HuH-7 (cell line): ENCODE measurements at places on chromosomes 2 and 18.

- DNase-seq: no peak
These were observed 349.0 kb downstream of the TXNL1 start for GRCh38 chr18:56289381-56289780.

DNA sequence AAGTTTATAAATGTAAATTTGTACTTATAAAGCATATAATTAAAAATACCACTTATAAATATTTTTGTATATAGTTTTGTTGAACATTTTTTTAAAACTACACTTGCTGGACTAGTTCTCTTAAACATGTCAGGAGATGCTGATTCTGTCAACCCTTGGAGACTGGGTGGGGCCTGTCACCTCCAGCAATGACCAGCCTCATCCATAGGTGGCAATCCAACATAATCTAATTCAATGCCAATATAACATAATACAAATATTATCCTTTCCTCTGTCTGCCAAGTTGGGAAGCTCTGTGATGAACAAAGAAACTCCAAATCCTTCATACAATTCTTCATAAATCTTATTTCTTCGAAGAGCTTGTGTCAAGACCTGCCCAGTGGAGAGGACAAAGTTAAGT lies 140.4 kb downstream of the RBMS1 start:
- DNase-seq: no peak

DNA sequence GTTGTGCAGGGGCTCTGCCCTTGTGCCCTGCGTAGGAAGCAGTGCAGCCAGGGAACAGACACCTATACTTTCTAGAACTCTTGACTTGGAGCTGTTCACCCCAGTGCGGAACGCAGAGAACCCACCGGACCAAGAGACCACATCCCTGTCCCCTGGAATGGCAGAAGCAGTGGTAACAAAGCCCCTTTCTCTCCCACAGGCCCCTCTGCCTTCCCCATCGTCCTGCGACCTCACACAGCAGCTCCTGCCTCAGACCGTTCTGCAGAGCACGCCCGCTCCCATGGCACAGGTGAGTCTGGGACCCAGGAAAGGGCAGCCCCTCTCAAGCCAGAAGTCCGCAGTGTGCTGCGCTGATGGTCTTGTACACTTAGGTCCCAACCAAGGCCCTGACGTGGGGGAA lies 24.6 kb upstream of the RPL31 start:
- no peak for DNase-seq

- DNase-seq: no peak
These were observed 1.3 kb upstream of the ODC1 start for GRCh38 chr2:10449486-10449831.

DNA sequence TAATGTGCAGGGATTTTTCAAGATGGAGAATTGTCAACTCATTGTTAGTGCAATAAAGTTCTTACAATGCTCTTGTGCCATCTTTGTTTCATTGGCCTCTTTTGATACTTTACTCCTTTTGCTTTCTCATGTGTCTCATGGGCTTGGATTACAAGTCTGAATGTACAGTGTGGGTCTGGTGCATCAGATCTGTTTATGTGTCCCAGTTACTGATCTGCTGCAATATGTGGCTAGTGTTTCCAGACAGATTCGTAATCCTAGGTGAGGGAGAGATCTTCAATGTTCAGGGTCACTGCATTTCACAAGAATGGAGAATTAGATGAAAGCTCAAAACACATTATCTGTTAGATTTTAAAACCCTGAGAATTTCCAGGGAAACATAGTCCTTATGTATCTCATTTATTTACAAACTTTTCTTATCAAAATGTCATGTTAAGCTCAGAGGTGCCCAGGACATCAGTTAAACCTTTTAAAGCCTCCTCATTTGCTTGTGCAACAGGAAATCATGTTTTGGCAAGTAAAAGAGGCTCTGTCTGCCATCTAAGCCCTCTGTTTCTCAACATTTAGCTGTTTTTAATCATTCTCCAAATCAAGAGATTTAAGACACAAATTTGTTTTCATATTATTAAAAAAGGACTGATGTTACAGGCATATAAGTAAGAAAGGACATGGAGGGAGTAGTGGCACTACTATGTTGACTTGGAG lies 108.1 kb downstream of the NUP35 start:
- no peak for DNase-seq

- no peak for DNase-seq
These were observed 72.6 kb downstream of the SLC66A2 start for GRCh38 chr18:79878741-79879378.

DNA sequence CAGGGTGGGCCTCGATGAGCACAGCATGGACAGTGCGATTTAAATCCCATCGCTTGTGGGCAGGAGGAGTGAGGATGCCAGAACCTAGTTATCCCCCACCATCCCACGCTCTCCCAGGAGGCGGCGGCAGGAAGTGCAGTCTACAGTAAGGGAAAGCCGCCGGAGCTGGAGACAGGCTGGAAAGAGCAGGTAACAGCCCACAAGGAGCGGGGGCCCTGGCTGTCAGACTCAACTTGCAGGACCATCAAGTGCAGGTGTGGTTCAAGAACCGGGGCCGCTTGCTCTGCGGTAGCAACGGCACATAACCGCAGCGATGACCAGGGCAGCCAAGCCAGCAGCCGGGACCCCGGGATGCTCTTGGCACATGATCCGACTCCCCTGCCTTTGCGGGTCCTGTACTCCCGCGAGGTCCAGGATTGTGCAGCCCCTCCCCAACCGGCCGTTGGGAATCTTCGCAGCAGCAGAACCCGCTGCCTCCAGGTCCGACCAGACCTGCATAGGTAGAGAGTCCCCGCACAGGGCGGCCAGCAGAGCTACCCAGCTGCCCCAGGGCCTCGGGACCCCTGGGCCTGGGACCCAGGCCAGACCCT lies 82.1 kb downstream of the BIN1 start:
- peak; percentile 77 for DNase-seq

DNA sequence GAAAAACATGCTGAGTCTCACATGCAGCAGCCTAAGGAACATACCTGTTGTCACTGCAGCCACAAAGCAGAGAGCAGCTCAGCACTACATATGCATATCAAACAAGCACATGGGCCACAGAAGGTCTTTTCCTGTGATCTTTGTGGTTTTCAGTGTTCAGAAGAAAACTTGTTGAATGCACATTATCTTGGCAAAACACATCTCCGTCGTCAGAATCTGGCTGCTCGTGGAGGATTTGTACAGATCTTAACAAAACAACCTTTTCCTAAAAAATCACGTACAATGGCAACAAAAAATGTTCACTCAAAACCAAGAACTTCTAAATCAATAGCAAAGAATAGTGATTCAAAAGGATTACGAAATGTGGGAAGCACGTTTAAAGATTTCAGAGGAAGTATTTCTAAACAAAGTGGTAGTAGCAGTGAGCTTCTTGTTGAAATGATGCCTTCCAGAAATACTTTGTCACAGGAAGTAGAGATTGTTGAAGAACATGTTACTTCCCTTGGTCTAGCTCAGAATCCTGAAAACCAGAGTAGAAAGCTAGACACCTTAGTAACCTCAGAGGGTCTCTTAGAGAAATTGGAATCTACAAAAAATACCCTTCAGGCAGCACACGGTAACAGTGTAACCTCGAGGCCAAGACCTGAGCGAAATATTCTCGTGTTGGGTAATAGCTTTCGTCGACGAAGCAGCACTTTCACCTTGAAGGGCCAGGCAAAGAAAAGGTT lies 34.1 kb downstream of the ZNF407 start:
- DNase-seq: no peak

- no peak for DNase-seq
These were observed 61.5 kb downstream of the BARD1 start for GRCh38 chr2:214747992-214748391.

DNA sequence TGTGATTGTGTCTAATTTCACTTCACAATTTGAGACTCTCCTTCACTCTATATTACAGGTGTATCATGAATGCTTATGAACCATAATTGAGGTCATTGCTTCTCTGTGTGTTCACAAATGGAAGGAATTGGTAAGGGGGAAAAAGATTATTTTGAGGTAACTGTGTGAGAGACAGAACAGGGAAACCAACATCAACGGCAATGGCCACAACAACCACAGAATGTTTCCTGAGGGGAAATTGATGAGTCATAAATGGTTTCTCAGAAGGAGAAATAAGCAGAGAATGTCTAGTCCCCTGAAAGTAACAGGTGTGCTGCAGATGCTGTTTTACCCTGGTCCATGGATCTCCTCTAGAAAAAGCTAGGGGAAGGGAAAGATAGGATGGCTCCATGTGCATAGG lies 361.2 kb upstream of the GALNT5 start:
- DNase-seq: no peak

DNA sequence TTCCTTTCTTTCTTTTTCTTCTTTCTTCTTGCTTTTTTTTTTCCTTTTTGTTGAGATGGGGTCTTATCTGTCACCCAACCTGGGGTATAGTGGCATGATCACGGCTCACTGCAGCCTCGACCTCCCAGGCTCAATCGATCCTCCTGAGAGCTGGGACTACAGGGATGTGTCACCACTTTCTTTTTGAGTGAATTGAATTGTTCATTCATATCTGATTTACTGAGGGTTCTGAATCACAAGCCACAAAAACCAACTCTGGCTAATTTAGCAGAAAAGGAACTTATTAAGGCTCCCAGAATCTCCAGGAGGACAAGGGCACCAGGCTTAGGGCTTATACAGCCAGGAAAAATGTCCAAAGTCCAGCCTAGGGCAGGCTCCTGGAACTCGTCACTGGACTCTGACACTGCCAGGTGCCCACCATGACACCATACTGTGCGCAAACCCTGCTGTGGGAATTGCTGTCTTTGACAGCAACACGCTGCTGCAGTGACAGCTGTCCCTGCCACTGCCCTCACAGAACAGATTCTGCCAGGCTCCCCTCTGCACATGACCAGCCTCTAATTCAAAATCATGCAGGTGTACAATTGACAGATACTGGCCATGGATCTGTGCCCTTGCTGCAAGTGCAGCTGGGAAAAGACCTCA lies 42.9 kb upstream of the EML6 start:
- DNase-seq: no peak

GRCh38 chr2:23128684-23129292 lies 256.2 kb upstream of the KLHL29 start:
- no peak for DNase-seq

DNA sequence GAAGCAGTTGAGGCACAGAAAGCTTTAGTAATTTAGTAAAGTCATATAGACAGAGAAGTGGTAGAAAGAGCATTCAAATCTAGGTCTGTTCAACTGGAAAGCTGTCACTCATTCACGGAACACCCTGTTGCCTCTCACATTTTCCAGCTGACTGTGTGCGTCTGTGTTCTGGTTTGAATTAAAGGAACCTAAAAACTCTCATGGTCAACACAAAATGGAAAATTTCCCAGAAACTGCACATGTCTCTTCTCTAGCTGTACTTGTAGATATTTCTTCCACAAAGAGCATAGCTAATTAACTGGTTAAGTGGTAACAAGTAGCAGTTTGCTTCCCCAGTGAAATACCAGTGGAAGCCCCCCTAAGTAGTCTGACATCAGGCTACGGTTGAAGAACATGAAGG lies 390.8 kb downstream of the TGIF1 start:
- no peak for DNase-seq

DNA sequence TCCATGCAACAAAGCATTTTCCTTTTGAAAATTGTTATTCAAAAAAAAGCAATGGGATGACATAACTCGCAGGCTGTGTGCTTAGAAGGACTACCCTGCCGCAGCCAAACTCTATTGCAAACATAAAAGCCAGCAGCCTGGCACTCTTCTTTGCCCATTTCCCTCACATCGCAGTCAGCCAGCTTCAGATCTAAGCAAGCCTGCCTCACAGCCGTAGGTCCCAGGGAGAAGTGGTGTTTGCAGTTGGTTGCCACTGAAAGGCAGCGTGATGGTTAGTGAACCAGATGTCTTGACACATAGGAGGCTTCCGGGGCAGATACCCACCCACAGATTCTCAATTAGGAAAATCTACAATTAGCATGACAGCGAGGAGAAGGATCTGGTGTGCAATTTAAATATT lies 655.2 kb downstream of the RNF144A start:
- no peak for DNase-seq

DNA sequence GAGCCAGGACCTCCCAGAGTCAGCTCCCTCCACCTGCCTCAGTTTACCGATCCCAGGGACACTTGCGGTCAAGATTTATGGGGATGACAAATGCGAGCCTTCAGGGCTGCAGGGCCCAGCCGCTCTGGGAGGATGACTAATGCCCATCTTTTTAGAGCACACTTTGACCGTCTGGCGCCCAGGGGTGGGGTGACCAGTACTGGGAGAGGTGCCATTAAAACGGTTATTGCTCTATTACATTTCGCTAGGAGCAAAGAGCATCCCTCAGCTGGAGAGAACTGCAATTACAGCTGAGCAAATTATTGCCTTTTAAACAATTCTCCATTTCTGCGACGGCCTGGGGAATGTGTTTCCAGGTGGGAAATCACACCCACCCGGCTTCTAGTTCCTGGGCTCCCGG lies 42.6 kb upstream of the HPCAL1 start:
- no peak for DNase-seq

GRCh38 chr18:11308499-11308898 lies 159.1 kb upstream of the PIEZO2 start:
- no peak for DNase-seq

DNA sequence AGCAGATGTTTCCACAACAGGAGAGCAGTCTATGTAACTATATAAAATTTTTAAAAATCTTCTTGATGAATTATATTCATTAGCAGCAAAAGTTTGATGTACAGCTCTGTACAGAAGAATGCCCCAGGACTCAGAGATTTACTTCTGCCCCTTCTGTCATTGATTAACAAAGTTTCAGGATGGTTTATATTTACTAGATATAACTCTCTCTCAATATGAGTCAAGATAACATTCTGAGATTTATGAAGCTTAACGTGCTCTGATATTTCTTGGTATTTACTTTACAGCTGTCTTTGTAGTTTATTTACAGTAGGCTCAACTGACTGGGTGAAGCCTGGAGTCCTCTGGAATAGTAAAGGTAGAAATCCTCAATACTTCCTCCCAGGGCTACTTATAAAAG lies 93.6 kb upstream of the HNMT start:
- peak; percentile 6 for DNase-seq

DNA sequence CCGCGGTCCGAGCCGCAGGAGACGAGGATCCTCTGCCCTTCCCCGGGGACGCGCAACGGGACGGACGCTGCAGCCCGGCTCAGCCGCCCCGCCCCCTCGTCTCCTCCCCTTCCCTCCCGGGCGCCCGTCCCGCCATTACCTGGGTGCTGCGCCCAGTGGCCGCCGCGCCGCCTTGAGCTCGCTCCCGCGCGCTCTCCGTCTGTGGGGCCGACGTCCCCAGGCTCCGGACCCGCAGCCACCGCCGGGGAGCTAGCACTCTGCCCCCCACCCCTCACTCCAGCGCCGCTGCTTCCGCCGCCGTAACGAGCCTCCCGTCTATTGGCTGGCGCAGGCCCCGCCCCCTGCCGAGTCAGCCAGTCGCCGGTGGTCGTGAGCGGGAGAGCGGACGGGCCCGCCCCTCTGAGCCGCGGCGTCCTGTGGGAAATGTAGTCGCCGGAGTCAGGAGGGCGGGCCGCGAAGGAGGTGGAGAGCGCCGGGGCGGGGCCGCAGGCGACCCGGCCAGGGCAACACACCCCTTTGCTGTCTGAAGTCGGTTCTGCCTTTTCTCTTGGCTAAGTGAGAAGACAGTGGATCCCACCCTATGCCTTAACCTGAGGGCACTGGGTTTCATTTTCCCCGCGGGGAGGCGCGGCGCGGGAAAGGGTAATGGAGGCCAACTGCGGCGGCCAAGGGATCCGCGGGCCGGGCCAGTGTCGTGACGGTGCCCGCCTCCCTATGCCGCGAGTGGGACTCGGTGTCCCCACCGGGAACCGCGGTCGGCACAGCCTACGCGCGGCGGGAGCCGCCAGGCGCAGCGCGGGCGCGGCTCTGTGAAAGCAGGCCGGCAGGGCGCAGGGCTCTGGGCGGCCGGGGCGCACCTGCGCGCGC lies at the start of gene SAP130:
Gene SAP130 (minus strand): TSS at position 259 of the 867 bp plus-strand sequence. CDS start 1,767 bp downstream, outside the sequence.
- peak; percentile 88 for DNase-seq
